ENCODE measurements at places on chromosomes 6 and 20. TPM values are rescaled to one million over a fixed set of nuclear protein-coding genes. Genes with fewer than 3 reads are reported as not detected.

Gene RAET1L
- not detected for total RNA-seq

Gene GJA10
- total RNA-seq = not detected

Gene EMILIN3
- total RNA-seq = 1.6 TPM

Gene DEFB132
- total RNA-seq = not detected

Gene AGER
- total RNA-seq = 0.82 TPM

Gene PTCRA
- total RNA-seq = not detected

Gene TSPYL1
- total RNA-seq = 220 TPM

Gene PAK5
- total RNA-seq = 33.0 TPM

Gene SLC17A3
- not detected for total RNA-seq

Gene TEAD3
- 0.41 TPM for total RNA-seq

Gene PBOV1
- total RNA-seq = not detected

DNA sequence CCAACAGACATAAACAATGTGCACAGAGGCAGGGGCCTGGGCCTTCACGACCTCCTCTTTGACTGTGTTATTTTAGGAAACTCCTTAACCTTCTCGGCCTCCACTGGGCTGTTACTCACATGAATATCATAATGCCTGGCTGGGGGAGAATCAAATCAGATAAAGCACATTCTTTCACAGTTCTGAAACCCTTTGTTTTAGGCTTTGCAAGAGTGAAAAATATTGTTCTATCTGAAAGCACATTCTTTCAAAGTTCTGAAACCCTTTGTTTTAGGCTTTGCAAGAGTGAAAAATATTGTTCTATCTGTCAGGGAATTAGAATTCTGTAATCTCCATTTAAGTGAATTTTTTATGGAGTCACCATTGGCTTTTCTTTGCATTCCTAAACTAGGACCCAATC is 50.7 kb upstream of the SYNDIG1 start:
- no peak for DNase-seq

- DNase-seq = no peak
Measured at GRCh38 chr20:57400231-57400701, 9.1 kb downstream of the RBM38 start.

GRCh38 chr6:30741063-30741779 is 1.3 kb downstream of the FLOT1 start:
- DNase-seq = no peak

GRCh38 chr20:46388201-46388836 is 18.1 kb downstream of the ELMO2 start:
- no peak for DNase-seq

DNA sequence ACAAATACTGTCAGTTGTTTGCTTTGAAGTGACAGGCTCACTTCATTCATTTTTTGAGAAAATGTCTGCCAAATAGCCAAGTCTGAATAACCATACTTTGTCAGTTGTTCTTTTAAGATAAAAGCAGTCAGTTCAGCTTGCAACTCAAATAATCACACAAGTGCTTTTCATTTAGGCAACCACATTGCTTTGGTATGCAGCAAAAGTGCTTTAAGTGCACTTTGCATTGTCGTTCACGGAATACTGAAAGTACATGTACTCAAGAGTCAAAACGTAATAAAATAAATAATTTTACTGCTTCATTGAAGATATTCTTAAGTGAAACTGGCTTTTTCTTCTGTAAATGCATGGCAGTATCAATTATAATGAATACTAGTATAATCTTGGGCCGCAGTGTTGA is 107.2 kb downstream of the MMS22L start:
- DNase-seq = no peak

- peak; percentile 22 for DNase-seq
Measured at GRCh38 chr20:47907031-47907675, 121.9 kb upstream of the SULF2 start.

DNA sequence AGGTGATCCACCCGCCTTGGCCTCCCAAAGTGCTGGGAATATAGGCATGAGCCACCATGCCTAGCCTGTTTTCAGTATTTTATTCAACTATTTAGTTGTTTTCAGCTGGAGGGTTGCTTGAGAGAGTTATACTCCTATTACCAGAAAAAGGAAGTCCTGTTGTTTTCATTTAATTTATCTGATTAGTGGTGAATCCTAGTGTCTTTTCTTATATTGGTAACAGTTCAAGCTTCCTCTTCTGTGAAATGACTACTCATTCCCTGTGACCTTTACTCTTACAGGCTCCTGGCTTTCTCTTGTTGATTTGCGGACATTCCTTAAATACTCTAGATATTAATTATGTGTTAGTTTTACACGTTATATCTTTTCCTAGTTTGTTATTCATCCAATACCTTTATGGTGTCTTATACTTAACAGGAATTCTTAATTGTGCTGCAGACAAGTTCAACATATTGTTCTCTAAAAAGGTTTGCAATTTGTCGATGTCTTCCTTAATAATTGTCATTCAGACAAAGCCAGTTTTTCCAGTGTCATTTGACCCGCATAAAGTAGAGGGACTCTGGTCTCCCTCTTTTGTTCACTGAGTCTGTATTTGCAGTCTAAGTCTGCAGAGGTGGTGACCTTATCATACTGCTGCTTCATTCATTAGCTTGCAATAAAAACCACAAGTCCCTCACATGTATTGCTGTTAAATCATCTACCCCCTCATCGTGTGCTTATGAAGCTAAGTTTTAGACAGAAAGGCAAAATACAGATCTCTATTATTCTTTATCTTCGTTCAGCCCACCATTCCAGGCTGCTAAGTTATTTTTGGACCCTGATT is 51.4 kb downstream of the ZBTB9 start:
- DNase-seq = no peak

DNA sequence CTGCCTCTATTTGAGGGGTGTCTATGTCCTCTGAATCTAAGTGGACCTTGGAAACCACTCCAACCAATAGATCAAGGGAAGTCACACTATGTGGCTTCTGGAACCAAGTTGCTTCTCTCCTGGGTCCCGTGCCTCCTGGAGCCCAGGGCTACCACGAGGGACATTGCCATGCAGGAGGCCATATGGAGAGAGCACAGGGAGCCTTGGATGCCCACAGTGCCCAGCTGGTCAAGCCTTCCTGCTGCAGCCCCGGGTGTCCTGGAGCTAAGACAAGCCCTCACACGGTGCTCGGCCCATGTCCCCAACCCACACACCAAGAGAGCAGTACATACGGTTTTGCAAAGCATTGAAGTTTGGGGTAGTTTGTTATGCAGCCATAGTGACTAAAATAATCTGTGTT is 231.6 kb downstream of the SYNDIG1 start:
- DNase-seq = no peak

DNA sequence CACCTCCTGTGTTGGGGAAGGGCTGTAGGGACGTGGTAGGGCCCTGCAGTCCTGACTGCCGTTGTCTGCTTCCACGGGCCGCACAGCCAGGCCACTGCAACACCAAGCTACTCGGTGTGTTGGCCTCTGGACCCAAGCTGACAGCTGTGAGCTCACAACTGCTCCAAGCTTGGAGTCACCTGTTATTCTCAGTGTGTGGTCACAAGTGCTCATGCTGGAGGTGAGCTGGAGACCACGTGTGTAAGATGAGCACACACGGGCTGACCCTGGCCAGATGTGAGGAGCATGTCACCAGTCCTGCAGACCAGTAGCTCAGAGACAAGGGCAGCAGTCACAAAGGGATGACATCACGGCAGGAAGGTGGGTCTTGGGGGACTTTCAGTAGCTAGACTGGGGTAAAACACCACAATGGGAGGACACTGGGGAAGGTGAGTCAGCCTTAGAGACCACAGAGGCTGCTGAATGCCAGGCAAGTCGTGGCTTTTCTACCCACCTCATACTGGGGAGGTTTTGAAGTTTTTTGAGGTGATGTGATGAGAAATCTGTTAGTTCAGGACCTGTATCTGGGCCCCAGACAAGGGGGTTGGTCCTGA is 87.3 kb downstream of the FAM120B start:
- no peak for DNase-seq

DNA sequence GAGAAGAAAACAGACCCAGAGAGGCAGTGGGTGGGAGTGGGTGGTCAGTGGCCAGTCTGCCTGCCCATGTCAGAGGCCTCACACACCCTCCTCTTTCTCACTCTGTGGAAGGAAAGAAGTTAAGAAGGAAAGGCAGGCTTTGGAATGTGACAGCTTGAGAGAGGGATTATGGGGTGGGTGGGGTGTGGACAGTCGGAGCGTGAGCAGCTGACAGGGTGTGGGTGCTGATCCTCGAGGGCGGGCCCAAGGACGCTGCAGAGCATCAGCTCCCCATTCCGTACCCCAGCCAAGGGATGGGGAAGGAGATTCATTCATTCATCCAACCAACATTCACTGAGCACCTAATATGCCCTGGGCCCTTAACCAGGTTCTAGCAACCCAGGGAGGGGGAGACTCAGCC is 4.8 kb downstream of the TGM6 start:
- no peak for DNase-seq

GRCh38 chr6:121823437-121823851 is 388.0 kb downstream of the GJA1 start:
- no peak for DNase-seq

GRCh38 chr20:21214431-21214830 is 88.5 kb downstream of the KIZ start:
- no peak for DNase-seq

DNA sequence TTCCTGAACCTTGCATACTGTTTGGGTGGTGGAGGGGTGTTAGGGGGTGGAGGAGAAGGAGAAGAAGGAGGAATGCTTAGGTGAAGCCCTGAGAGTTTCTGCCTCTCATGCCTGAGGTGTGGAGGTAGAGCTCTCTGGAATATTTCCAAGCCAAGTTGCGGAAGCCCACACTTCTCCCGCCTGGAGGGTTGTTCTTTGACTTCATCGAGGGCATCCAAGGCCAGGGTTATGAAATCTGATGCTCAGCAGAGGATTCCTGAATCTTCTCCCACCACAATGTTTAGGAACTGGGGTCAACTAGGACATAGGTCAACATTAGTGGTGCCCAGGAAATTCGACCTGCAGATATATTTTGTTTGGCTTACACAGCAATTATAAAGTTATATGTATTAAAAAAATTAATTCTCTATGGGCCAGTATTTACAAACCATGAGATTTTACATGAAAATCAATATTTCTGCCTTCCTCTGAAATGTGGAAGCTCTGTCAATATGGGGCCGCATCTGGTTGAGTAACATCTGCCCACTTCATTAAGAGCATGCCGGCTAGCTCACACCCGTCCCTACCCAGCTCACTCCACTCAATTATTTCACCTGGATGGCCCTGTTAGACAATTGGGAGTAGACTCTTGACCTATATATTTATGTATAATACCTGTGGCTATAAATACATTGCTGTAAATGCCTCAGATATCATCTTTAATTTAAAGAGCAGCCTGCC is 257.1 kb upstream of the ZFP64 start:
- no peak for DNase-seq

- DNase-seq = no peak
Measured at GRCh38 chr20:62111148-62111547, 11.1 kb upstream of the LSM14B start.

Measured in frontal cortex (tissue), 4 donors.